ENCODE measurements at places on chromosomes 1 and 21.

- peak; percentile 57 for DNase-seq
Measured at GRCh38 chr1:230382001-230382491, 44.1 kb downstream of the PGBD5 start.

DNA sequence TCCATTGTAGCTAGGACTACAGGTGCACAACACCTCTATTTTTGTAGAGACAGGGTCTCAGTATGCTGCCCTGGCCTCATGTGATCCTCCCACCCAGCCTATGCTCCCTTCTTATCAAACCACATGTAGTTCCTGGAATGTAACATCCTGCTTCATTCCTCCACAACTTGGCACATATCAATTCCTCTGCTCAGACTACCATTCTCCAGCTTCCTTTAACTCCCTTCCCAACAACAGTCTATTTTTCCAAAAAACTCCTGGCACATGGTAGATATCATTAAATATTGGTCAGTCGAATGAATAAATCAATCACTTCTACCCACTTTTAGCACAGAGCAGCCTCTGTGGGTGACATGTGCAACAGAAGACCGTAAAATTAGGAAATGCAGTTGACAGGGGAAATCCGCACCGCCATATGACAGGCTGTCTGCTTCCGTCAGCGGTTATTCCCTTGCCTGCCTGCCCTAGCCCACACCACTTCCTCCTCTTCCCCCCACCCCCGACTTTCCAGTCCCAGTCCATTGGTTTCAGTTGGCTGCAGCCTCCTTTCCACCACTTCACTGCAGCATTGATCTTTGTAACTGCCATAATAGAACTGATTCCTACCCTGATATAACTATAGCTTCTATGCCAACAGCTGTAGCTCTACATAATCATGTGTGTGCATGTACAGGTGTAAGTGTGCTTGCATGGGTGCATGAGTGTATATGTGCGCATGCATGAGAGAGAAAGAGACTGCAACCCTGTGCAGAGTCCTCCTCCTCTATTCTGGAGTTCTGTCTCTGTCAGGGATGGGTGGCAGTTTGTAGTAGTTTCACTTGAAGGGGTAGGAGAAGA lies 6.8 kb upstream of the AKR1A1 start:
- DNase-seq: peak; percentile 26

GRCh38 chr1:38113159-38113666 lies 66.6 kb upstream of the POU3F1 start:
- no peak for DNase-seq

DNA sequence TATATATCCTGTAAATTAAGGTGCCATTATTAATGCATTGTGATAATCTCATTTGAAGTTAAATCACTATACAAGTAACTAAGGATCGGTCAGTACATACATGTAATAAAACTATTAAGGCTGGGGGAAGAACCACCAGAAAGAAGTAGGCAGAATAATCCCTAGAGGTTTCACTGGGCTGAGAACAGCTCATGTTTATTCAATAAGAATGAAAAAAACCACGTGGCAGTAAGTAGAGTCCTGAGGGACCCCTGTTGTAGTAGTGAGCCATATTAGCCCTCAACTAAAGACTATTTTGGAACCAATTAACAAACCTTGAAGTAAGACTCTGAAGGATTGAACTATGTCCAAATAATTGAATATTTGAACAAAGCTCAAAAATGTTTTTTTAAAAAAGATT lies 46.9 kb upstream of the ADAM30 start:
- no peak for DNase-seq

- peak; percentile 92 for DNase-seq
Measured at GRCh38 chr1:229694053-229694693, 68.1 kb downstream of the URB2 start.

DNA sequence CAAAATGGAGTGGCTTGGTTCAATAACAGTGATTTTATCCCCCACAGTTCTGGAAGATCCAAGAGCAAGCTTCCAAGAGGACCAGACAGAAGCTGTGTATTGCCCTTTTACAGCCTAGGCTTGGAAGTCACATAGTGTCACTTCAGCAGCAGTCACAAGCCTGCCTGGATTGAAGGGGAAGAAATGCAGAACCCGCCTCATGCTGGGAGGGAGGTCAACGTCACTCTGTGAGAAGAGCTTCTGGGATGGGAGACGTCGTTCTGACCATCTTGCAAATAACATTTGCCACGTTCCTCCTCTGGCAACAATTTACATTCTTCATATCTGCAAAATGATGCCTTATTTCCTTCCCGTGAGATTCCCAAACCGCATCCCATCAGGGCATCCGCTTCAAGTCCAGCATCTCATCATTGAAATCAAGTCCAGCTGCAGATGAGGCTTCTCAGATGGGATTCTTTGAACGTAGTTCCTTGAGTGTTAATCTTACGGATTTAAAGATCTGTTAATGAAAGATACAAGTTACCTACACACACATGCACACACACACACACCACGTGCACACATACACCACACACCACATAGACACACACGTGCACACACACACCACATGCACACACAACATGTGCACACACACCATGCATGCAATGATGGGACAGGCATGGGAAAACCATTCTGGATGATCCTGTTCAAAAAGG lies 23.9 kb upstream of the KIF1B start:
- DNase-seq: no peak

Measured in choroid plexus epithelial cell (primary cell).